ENCODE measurements at places on chromosomes 6 and 20.

GRCh38 chr6:159234102-159234553 lies 64.9 kb downstream of the FNDC1 start:
- no peak for DNase-seq

DNA sequence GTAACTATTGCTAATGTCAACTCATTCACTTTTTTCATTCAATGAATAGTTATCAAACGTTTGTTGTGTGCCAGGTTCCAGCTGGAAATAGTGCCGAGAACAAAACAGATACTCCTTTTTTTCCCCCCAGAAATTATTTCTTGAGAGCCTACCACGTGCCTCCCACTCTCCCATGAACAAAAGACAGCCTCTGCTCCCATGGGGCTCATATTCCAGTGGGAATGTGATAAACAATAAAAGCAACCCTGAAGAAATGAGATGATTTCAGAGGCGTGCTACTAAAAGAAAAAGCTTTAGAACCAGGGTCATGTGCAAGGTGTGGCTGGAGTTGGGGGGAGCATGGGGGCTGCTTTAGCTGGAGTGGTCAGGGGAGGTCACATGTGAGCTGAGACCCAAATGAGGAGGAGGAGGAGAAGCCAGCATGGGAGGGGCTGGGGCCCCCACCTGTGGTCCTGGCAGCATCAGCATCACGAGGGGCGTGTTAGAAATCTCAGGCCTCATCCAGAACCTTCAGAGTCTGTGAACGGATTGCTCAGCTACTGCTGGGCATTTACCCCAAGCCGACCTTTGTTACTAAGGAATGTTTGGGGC lies 157.4 kb downstream of the EYA2 start:
- DNase-seq, result no peak

DNA sequence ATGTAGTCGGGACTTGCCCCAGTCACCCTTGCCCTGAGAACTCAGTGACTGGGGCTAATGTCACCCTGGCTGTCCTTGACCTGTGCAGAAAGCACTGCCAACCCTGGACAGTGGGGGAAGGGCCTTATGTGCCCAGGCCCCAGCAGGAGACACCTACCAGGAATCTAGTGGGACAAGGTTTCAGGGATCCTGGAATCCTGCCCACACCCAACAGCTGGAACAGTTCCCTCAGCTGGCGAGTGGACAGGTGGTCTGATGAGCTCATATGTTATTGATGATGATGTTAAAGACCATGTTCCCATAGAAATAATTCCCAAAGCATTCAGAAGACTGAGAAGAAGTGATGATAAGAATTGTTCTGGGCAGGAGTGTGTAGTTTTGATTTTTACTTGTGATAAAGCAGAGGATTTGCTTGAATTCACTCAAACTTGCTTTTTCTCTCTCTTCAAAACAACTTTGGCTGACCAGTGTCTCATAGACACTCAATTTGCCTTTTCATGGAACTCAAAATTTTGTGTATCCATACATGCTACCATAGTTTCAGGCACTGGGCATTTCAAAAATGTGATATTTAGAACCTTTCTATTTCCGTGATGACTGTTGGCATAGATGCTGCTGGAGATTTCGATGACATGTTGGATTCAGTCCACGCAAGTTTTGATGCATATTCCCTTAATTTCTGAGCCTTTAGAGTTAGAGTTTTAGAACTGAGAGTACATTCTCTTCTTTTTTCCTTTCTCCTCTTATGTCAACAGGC lies 79.3 kb downstream of the SLC22A3 start:
- no peak for DNase-seq

- DNase-seq, result no peak
Measured at GRCh38 chr20:24052599-24053275, 64.2 kb upstream of the GGTLC1 start.

GRCh38 chr6:128882991-128883611 lies at the start of gene LAMA2:
TSS of gene LAMA2 (plus strand) at chr6:128883138. CDS start at chr6:128883246, 108 bp downstream.
- no peak for DNase-seq

DNA sequence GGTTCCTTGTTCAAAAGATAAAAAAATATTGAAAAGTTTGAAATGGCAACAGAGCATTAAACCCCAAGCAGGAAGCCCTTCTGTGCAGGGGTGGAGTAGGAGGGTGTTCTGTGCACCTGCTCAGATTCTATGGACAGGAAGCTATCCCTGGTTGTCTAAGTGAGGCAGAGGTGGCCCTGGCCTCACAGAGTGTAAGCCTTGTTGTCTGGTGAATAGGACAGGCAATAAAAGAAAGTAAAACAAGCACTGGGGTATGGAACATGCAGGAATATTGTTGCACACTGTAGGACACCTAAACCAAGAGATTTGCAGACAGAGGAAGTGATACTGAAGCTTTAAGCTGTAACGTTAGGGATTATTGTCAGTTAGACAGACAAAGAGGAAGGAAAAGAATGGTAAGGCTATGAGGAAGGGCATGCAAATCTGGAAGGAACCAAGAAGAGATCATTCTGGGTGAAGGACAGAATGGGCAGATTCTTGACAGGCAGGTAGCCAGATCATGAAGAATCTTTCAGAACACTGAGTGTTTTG lies 66.8 kb downstream of the TBC1D7 start:
- no peak for DNase-seq

GRCh38 chr20:19812056-19812455 lies 54.0 kb downstream of the RIN2 start:
- no peak for DNase-seq

DNA sequence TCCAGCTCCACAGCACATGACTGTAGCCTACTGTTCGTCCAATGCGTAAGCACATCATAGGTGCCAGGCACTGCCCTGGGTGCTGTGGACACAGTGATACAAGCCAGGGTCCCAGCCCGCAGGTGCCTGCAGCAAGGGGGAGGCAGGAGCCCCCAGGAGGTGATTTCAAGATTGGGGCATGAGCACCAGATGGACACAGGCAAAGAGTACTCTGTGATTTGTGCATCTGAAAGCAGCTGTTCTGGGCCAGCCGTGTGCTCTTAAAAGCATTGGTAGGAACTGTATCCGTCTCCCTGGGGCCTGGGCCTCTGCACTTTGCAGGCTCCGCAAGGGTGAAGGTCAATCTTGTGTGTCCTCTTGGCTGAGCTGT lies 149.8 kb downstream of the SYCP2 start:
- DNase-seq, result no peak

Measured in cortex of kidney (tissue), 1 donor.